ENCODE measurements at places on chromosomes 13 and 19.

DNA sequence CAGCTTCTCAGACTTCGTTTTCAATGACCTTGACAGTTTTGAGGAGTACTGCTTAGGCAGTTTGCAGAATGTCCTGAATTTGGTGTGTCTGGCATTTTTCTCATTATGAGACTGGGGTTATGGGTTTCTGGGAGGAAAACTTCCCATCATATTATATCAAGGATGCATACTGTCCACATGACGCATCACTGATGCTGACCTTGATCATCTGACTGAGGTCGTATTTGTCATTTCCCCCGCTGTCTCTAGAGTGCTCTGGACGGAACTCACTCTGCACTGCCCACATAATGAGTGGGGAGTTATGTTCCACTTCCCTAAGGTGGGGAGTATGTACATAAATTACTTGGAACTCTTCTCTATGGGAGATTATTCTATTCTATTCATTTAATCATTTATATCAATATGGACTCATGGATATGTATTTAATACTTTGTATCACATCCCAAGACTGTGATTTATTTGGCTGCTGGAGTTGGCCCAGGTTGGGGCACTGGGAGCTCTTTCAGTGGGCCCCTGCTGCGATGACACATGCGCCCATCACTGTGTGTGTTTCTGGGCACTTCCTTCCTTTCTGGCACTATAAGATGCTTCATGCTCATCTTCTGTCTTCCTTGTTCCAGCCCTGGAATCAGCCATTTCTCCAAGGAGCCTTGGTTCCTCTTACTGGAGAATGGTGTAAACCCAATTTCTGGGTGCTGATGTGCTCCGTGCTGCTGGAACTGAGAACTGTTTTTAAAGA, 138.6 kb downstream of the MIPEP start:
- DNase-seq: peak; percentile 40

- DNase-seq: peak; percentile 75
Measured at GRCh38 chr19:8654591-8655339, 24.3 kb downstream of the NFILZ start.

- no peak for DNase-seq
Measured at GRCh38 chr13:30715837-30716236, 19.5 kb upstream of the ALOX5AP start.

DNA sequence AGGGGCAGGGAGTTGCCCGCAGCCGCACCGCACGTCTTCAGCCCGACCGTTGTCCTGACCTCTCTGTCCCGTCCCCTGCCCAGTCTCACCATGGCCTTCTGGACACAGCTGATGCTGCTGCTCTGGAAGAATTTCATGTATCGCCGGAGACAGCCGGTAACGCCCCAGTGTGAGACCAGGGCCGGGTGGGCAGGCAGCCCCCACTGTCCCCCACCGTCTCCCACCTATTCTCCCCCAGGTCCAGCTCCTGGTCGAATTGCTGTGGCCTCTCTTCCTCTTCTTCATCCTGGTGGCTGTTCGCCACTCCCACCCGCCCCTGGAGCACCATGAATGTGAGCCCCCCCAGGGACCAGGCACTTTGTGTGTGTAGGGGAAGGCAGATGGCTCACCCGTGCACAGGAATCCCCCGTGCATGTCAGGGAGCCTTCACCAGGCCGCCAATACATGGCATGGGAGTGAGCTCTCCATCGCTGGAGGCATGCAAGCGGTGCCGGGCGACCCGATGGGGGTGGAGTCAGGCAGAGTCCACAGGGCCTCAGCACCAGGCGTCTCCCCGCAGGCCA, 1.4 kb downstream of the ABCA7 start:
- no peak for DNase-seq

DNA sequence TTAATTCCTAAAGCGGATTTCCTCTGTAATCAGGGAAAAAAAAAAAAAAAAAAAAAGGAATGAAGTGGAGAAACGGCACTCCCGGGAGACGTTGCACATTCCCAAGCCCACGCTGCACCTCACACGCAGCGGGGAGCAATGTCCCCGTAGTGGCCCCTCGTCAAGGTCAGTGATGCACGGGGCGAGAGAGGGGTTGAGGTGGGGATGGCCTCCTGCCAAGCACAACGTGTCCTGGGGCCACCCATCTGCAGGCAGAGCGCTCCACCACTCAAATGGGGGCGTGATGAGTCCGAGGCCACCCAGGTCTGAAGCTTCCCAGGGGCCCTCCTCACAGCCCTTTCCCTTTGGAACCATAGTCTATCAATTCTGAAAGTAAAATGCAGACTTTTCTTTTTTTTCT, 15.1 kb downstream of the PLK5 start:
- no peak for DNase-seq

GRCh38 chr13:26887594-26887993, 127.0 kb upstream of the GPR12 start:
- no peak for DNase-seq

DNA sequence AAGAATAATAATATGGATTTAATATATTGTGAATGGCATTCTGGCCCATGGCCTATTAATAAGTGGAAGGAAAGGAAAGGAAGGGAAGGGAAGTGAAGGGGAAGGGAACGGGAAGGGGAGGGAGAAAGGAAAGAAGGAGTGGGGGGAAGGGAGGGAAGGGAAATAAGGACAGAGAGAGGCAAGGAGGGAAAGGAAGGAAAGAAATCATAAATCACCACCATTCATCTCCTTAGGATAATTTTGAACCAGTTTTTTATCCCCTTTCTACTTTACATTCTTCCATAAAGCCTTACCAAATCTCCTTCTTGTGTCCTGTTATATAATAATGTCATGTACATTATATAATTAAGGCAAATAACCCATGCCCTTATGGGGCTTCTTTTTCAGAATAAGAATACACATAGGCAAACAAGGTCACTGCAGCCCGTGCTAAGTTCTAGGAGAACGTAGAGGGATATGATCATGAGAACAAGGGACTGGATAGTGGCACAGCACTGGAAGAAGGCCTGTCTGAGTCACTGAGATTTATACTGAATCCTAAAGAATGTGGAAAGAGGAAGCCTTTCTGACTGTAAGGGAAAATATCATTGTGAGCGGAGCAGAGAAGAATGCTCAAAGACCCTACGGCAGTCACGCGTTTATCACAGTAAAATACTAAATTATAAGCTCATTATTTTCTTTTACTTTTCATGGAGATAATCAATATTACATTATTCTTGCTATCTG, 444.5 kb upstream of the GPC6 start:
- no peak for DNase-seq

Data from activated T-cell treated with anti-CD3 and anti-CD28 coated beads, Interleukin-2, amount 50 U/mL, for 48 hours (primary cell).